Aorta (tissue), 5 donors: ENCODE measurements at places on chromosomes 13 and 19. TPM values are rescaled to one million over a fixed set of nuclear protein-coding genes. Genes with fewer than 3 reads are reported as not detected.

The RASL11A gene
- 40.5 TPM for total RNA-seq

GRCh38 chr13:32246468-32246867 lies 68.7 kb downstream of the ZAR1L start:
- H3K27me3 ChIP-seq: no peaks in the 10 kb centered on the region
- H3K36me3 ChIP-seq: no peaks in the 10 kb centered on the region
- no peak overlapping the region for H3K4me3 ChIP-seq

GRCh38 chr13:43848001-43848649 lies 31.4 kb downstream of the CCDC122 start:
- no peaks in the 10 kb centered on the region for H3K36me3 ChIP-seq
- no peak overlapping the region for H3K4me3 ChIP-seq

The KLK12 gene
- total RNA-seq: not detected

DNA sequence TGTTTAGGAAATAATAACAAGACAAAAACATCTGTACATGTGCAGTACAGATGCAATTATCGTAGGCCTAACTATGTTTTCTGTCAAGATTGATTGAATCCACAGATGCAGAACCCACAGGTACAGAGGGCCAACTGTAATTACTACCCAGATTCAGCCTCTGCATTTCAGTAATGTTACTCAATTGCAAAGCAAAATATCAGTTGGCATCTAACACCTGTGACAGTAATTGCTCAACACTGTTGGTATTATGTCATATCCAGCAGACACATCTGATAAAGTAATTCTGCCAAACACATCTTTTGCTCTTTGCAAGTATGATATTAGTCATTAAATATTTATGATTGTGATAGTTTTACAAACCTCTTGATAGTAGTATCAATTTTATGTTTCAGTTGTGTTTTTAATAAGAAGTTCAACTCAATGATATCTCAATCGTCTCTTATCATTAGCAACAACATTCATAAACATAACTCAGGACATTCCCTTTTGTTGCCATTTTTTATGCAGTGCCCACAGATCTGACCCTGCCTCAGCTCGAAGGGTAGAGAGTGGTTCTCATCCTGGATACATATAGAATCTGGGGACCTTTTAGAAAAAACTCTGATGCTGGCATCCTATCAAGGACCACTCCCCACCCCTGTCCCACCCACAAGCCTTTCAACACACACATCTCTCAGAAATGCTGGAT lies 104.7 kb downstream of the MYCBP2 start:
- DNase-seq: no peak
- no peak overlapping the region for H3K27ac ChIP-seq
- H3K4me3 ChIP-seq: no peak overlapping the region
- H3K36me3 ChIP-seq: no peaks in the 10 kb centered on the region
- H3K4me1 ChIP-seq: no peaks in the 10 kb centered on the region

The GPR183 gene
- 25.3 TPM for total RNA-seq

- H3K27ac ChIP-seq: no peak overlapping the region
- no peaks in the 10 kb centered on the region for H3K4me1 ChIP-seq
- H3K27me3 ChIP-seq: no peaks in the 10 kb centered on the region
- H3K36me3 ChIP-seq: no peaks in the 10 kb centered on the region
These were observed 39.8 kb upstream of the PTPRS start for GRCh38 chr19:5380215-5380919.

GRCh38 chr13:92187378-92187989 lies 789.1 kb downstream of the GPC5 start:
- no peak overlapping the region for H3K27ac ChIP-seq
- no peaks in the 10 kb centered on the region for H3K4me1 ChIP-seq

DNA sequence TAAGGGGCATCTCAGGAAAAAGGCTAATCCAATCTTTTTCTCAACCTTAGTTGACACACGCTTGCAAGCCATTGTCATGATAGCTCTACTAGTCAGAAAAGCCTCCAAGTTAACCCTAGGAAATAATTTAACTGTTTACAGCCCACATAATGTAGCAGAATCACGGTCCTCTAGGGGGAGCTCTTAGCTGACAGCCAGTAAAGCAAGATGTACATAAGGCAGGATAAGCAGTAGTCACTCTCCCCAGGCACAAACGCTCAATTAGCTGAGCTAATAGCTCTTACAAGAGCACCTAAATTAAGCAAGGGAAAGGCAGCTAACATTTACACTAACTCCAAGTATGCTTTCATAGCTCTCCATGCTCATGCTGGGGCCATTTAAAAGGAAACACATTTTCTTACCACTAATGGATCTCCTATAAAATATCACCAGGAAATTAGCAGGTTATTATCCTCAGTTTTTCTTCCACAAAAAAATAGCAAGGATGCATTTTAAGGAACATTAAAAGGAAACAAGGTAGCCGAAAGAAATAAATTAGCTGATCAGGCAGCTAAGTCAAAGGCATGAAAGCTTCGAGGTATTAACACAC lies 33.7 kb upstream of the ZSCAN5A start:
- H3K27ac ChIP-seq: no peak overlapping the region
- DNase-seq: no peak
- H3K4me3 ChIP-seq: no peak overlapping the region
- no peaks in the 10 kb centered on the region for H3K27me3 ChIP-seq
- H3K4me1 ChIP-seq: no peaks in the 10 kb centered on the region

GRCh38 chr13:55577082-55577846 lies 1563.5 kb upstream of the PRR20A start:
- no peaks in the 10 kb centered on the region for H3K27me3 ChIP-seq
- H3K4me1 ChIP-seq: no peaks in the 10 kb centered on the region
- no peaks in the 10 kb centered on the region for H3K36me3 ChIP-seq

- no peaks in the 10 kb centered on the region for H3K27me3 ChIP-seq
- H3K4me1 ChIP-seq: no peaks in the 10 kb centered on the region
- peak; percentile 79 for DNase-seq
These were observed 1.1 kb upstream of the PPP1R12C start for GRCh38 chr19:55118401-55118991.

DNA sequence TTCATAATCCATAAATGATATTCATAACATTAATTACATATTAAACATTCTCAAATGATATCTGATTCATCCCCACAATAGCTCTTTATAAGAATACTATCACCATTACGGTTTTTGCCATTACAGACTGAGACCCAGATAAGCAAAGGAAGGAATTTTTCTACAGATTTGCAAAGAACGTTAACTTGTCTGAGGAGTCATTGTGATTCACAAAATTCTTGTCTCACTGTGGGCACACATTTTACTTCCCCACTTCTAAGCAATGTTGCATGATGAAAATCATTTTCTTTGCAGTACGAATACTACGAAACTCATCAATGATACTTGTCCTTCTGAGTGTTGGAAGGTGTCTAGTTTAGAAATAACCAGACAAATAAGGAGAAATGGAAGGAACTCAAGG lies 70.1 kb downstream of the NALCN start:
- H3K4me1 ChIP-seq: peaks cover 1% of the 10 kb centered on the region
- no peaks in the 10 kb centered on the region for H3K27me3 ChIP-seq
- no peak overlapping the region for H3K27ac ChIP-seq
- DNase-seq: no peak
- no peaks in the 10 kb centered on the region for H3K36me3 ChIP-seq
- H3K4me3 ChIP-seq: no peak overlapping the region

The PRR12 gene
- total RNA-seq: 31.3 TPM

DNA sequence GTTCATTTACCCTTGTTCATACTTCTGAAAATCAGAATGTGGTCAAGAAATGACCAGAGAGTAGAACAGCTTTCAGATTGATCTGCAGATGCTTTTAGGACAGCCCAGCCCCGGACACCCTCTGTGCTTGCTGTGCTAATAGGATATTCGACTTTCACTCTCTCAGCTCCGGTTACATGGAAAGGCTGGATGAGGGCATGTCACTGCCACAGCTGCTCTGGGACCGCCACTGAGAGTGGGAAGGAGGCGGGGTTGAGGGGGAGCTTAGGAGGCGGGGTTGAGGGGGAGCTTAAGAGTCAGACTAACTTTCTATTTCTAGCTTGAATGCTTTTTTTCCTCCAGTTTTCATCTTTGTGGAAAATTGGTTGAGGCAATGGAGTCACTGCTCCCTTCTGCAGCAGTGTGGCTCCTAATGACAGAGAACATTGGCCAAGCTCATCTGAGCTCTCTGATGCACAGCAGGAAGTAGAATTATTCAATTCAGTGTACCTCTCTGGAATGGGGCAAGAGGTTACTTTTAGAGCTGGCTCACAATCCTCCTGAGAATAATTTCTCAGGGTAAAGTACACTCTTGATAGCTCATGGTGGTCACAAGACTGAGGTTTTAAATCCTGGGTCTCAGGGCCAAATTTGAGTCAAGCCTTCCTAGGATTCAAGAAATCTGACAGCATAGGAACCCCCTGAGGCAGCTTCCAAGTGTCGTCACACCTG lies 74.6 kb upstream of the NPAS1 start:
- H3K4me3 ChIP-seq: no peak overlapping the region
- DNase-seq: peak; percentile 83
- H3K36me3 ChIP-seq: no peaks in the 10 kb centered on the region
- no peaks in the 10 kb centered on the region for H3K27me3 ChIP-seq
- H3K27ac ChIP-seq: peak overlapping the region; percentile 81
- peaks cover 9% of the 10 kb centered on the region for H3K4me1 ChIP-seq

- H3K4me3 ChIP-seq: no peak overlapping the region
- no peaks in the 10 kb centered on the region for H3K4me1 ChIP-seq
- H3K27ac ChIP-seq: no peak overlapping the region
These were observed 5.0 kb downstream of the PAK4 start for GRCh38 chr19:39130337-39131254.

GRCh38 chr13:58666331-58666730 lies 1034.8 kb downstream of the PCDH17 start:
- H3K27me3 ChIP-seq: no peaks in the 10 kb centered on the region
- H3K4me1 ChIP-seq: no peaks in the 10 kb centered on the region
- no peaks in the 10 kb centered on the region for H3K36me3 ChIP-seq
- no peak overlapping the region for H3K27ac ChIP-seq

DNA sequence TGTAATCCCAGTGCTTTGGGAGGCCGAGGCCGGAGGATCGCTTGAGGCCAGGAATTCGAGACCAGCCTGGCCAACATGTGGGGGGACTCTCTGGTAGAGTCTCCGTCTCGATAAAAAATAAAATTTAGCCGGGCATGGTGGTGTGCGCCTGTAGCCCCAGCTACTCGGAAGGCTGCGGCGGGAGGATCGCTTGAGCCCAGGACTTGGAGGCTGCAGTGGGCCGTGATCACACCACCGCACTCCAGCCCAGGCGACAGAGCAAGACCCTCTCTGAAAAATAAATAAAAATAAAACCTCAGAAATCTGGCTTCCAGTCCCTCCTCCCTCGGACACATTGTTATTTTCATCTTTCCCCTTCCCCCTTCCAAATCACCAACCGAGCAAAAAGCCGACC lies 332 bp downstream of the IRGQ start:
- no peaks in the 10 kb centered on the region for H3K27me3 ChIP-seq
- H3K36me3 ChIP-seq: peaks cover 10% of the 10 kb centered on the region
- DNase-seq: no peak
- H3K4me3 ChIP-seq: peak overlapping the region; percentile 74
- H3K4me1 ChIP-seq: peaks cover 5% of the 10 kb centered on the region

The CACNG7 gene
- not detected for total RNA-seq

DNA sequence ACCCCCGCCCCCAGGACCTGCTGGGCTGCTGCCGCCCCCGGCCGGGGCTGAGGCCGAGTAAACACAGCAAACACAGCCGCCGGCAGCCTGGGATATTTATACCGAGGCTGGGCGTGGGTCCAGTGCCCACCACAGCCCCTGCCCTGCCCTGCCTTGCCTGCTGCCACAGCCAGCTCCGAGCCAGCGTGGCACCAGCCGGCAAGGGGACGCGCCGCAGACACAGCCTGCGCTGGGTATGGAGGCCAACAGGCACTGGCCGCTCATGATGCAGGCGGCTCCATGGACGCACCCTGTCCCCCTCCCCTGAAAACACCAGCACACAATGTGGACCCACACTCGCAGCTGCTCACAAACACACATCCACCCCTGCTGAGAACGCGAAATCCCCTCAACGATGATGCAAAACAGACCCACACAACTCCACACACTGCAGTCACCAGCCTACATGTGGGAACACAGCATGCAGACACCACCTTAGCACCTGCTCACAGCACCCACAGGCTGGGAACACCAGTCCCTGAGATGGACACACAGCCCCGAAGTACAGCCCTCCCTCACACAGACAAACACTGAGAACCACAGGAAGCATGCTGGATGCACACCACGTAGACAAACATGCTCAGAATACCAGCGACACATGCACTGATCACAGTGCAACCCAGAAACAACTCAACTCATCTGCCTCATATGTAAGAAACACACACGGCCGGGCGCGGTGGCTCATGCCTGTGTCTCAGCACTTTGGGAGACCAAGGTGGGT lies 16.2 kb downstream of the CCDC97 start:
- H3K4me1 ChIP-seq: no peaks in the 10 kb centered on the region
- H3K4me3 ChIP-seq: no peak overlapping the region
- H3K27me3 ChIP-seq: no peaks in the 10 kb centered on the region
- no peak for DNase-seq

DNA sequence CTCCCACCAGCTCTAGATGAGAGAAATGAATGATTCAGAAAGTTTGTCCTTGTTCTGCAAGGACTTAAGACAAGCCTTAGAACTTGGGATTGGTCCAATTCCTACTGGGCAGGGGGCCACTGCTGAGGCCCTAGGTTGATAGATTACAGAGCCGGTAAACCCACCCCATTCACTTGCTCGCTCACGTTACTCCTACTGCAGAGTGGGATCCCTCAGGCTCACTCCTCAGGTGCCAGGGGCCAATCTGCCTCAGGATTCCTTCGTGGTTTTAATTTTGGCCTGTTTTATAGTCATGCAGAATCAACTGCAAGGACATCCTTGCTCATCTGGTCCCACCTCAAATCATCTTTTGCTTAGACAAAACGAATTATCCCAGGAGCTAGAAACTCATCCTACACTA lies 59.0 kb downstream of the SERP2 start:
- H3K27ac ChIP-seq: peak overlapping the region; percentile 38
- no peaks in the 10 kb centered on the region for H3K27me3 ChIP-seq
- H3K4me3 ChIP-seq: no peak overlapping the region
- H3K36me3 ChIP-seq: peaks cover 2% of the 10 kb centered on the region

The OVOL3 gene
- total RNA-seq: not detected

The IL17D gene
- 9.2 TPM for total RNA-seq

- H3K4me3 ChIP-seq: no peak overlapping the region
- no peak overlapping the region for H3K27ac ChIP-seq
- H3K4me1 ChIP-seq: no peaks in the 10 kb centered on the region
These were observed 88.1 kb downstream of the FLT1 start for GRCh38 chr13:28406733-28407266.

The LHFPL6 gene
- 211 TPM for total RNA-seq

The LHB gene
- not detected for total RNA-seq

DNA sequence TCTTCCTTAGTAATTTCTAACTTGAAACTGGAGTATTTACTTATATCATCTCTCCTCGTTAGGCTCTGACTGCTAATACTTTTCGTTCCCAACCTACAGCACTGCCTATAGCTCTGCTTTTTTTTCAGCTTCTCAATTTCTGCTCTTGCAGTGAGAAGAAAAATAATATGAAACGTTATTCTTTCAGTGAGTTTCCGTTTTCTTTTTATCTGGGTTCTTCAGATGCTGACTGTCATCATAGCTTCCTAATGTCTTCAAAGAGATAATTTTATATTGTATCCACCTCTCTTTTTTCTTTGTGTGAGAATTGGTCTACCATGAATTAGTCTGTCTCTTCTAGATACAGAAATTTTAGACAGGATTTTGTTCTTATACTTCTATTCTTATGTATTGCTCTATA lies 454.9 kb downstream of the LMO7 start:
- no peak overlapping the region for H3K27ac ChIP-seq
- no peak overlapping the region for H3K4me3 ChIP-seq
- no peaks in the 10 kb centered on the region for H3K36me3 ChIP-seq
- no peak for DNase-seq

The MADCAM1 gene
- total RNA-seq: not detected

GRCh38 chr19:18749362-18750231 lies 41.5 kb downstream of the COMP start:
- H3K4me3 ChIP-seq: no peak overlapping the region
- peaks cover 1% of the 10 kb centered on the region for H3K36me3 ChIP-seq

The LILRB5 gene
- total RNA-seq: 48.7 TPM
